ENCODE measurements at places on chromosomes 2 and 18.

- no peak for DNase-seq
Measured at GRCh38 chr2:157789933-157790511, 86.1 kb downstream of the ACVR1 start.

GRCh38 chr2:207749873-207750272, 19.8 kb downstream of the FZD5 start:
- DNase-seq, result no peak

GRCh38 chr2:102417946-102418345, 5.0 kb upstream of the IL18RAP start:
- no peak for DNase-seq

GRCh38 chr2:67833632-67834031, 229.2 kb downstream of the C1D start:
- no peak for DNase-seq

DNA sequence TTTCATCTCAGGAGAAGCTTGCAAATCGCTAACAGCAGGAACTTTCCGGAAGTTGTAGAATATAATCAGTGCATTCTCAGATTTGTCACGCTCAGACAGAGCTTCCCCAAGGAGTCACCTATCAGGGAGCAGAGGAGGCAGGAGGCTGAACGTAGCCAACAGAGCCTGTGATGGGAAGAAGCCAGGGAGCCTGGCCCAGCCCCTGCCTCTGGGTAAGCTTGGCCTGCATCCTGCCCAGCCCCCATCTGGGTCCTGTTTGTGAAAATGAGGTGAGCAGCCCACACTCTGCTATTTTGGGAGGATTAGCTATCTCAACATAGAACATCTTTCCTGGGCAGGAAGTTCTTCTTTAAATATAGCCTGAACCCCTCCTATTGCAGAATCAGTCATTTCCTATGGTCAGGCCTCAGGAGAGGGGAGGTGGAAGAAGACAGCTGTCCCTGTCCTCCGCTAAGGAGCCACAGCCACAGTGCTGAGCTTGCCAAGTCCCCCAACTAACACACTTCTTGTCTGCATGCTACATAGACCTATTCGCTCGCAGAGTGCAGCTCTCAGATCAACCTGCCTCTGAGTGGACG, 19.2 kb upstream of the PKDCC start:
- DNase-seq, result no peak

- DNase-seq, result no peak
Measured at GRCh38 chr18:1796636-1797035, 774.7 kb downstream of the METTL4 start.

DNA sequence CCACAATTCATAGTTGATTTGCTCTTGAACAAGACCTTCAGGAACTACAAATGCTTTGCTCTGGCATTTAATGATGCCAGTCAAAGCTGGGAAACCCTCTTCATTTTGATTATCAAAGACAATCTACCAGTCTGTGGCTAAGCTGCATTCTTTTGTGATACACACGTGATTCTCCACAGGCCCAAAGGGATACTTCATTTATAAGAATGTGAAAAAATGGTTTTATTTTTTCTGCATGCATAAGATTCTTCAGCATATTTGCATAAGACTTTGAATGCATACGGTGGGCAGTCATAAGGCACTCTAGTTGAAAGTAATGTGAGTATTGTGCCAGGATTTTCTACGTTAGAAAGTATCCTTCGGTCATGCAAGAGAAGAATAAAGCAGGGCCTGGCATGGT, 33.0 kb upstream of the ARL5A start:
- no peak for DNase-seq

- no peak for DNase-seq
Measured at GRCh38 chr2:181684454-181685149, 4.3 kb upstream of the NEUROD1 start.

DNA sequence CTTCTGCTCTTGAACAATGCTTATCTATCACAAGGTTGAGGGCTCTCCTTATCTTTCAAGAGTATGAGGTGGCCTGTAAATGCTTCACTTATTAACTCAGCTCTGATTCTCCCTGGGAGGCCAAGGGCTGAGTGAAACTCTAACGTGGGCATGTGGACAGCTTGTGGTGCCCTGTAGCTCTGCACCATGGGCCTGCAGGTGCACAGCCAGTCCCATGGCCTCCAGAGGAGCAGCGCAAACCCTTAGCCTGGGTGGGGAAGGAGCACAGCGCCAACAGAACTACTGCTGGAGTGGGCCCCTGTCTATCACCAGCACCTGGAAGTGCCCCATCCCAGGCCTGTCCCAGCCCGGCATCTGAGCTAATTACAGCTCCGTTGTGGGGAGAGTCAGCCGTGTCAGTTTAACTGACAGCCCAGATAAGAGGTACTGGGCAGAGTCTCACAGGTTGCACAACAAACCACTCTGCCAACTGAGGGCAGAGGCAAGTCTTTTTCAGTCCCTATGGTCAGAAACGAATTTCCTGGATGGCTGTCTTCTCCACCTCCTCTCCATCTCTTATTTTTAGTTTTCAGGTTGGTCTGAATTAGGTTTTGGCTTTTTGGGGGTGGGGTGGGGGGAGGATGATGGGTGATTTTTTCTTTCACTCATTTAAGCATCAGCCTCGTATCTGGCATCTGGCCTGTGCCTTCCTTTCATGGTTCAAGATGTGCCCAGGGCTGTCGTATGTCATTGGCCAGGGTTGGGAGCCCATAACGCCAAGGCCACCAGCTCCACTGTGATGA, 219.5 kb downstream of the BCL2 start:
- no peak for DNase-seq

DNA sequence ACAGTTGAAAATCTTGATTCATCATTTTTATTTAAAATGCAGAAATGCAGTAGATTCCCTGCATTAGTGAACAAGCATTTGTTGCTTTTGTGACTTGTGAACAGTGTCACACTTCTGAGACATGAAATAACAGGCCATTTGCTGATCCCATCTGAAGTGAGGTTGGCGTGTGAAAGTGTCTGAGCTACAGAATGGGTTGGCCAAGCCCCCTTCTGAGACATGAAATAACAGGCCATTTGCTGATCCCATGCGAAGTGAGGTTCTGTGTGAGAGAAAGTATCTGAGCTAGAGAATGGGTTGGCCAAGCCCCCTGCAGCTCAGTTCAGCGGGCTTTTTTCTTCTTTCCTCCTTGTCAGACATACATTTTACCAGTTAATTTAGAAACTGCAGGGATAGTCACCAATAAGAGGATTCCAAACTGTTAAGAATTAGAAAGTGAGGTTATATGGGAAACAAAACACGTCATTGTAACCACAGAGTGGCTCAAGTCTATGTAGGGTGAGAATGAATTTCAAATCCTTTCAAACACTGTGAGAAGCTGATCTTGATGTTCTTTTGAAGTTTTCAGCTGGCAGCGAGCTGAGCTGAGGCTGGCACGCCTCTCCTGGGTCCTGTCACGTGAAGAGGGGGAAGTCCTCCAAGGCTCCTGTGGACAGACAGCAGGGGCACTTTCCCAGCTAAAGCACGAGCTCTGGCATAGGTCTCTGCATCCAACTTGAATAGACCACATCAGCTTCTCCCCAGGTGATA, 339.2 kb upstream of the SALL3 start:
- no peak for DNase-seq

- DNase-seq, result peak; percentile 25
Measured at GRCh38 chr2:2291500-2292260, 39.4 kb downstream of the MYT1L start.

- DNase-seq, result no peak
Measured at GRCh38 chr2:29723255-29724001, 198.0 kb downstream of the ALK start.

DNA sequence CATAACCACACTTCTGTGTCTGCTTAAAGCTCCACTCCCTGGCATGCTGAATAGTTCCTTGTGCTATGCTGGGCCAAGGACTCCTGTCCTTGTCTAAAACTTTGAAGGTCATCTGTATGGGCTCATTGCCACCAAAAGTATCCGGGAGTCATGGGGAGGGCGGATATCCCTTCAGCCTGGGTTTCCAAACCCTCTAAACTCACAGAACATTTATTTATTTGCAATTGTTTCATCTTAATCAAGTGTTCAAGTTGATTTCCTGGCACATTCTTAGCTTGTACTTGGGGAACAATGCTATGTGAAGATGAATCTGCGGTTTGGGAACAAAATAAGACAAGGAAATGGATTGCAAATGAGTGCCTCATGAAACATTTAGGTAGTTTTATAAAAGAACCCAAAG, 1.8 kb downstream of the NOSTRIN start:
- DNase-seq, result no peak

DNA sequence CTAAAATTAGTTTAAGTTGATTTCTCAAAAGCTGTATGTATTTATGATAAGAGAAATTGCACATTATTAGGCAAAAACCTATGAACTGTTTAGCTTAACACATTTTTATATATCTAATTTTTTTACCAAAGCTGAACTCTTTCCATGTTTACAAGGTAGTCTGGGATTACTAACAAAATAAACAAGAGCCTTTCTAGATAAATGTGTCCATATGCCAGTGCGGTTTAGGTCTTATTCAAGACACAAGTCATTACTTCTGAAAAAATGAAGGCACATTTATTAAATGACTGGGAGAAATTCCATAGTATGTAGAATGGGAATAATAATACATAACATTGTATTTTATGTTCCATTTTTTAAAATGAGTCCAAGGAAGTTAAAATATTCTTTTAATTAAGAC, 82.0 kb downstream of the DPP4 start:
- no peak for DNase-seq

DNA sequence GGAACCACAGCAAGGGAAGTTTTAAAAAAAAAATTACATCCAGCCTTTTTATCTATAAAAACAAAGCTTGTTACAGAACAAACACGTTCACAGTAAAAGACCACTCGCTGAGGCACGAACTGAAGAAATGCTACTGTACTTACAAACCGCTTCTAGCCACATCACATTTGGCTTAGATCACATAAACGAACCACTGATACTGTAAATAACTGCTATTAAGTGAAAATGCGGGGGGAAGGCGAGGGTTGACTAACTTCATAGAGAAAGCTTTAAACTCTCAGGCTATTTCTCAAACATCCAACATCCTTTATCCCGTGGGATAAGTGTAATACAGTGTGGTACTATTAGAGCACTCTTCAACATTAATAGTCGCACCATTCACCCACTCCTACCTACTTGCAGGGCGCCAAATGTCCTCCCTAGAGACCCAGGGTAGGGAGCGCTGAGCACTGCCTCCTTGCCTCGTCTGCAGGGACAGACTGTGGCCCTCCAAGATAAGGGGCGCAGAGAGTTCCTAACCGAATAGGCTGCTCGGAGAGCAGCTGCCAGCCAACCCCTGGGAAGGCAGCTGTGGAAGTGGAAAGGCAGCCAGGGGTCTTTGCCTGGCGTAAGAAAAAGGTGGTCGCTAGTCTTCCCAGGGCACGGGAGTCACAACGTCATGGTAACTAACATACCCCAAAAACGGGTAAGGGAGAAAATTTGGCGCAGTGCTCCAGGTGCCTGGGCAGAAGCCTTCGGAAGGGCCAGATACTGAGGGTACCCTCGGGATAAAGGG, 854 bp downstream of the GPR155 start:
- peak; percentile 9 for DNase-seq

DNA sequence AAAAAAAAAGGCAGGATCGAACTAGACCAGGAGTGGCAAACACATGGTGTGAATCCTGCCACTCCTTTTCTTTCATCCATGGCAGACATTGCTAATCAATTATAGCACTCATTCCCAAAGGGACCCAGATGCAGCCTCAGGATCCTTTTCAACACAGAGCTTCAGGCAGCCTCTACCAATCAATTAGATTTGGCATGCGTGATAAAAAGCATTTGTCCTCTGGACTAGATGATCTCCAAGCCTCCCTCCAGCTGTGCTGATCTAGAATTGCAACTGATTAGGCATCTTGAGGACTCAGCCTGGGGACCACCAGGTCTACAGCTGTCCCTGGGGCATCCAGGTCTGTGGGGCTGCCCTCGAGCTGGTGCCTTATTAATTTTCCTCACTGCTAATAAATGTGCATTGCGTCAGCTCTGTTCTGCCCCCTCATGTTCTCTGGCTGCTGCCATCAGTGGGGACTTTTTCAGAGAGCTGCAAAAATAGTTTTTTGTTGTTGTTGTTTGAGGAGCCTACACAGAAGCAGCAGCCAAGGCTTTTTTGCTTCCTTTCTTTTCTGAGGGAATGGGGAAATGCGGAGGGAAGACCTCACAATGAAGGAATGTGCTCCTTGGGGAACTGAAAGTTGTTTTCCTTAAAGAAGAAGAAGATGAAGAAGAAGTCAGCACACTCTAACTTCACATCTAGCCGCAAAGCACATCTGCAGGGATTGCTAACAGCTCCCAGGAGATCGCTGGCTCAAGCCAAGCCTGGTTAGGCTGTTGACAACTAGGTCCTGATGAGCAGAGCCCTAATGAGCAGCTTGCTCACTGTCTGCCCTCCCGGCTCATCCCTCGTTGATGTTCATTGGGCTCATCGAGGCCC, 8.8 kb upstream of the ATOH8 start:
- peak; percentile 83 for DNase-seq

- DNase-seq, result peak; percentile 87
Measured at GRCh38 chr18:77165503-77166188, 33.1 kb upstream of the MBP start.

DNA sequence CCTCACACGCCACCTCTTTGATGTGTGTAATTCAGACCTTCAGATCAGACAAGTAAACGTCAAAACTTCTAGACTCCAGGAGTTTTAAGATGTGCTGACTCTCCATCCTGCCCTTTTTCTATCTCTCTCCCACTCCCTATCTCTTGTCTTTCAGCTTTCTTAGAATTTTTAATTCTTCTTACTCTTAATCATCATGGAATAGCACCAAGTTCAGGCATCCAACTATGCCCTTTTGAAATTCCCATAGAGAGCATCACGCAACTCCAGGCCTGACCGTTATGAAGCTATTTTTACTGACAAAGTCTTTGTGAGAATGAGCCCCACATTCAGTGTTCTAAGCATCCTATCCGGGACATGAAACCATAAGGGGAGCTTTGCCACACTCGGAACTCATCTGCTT, 62.6 kb downstream of the CTAGE1 start:
- DNase-seq, result no peak

DNA sequence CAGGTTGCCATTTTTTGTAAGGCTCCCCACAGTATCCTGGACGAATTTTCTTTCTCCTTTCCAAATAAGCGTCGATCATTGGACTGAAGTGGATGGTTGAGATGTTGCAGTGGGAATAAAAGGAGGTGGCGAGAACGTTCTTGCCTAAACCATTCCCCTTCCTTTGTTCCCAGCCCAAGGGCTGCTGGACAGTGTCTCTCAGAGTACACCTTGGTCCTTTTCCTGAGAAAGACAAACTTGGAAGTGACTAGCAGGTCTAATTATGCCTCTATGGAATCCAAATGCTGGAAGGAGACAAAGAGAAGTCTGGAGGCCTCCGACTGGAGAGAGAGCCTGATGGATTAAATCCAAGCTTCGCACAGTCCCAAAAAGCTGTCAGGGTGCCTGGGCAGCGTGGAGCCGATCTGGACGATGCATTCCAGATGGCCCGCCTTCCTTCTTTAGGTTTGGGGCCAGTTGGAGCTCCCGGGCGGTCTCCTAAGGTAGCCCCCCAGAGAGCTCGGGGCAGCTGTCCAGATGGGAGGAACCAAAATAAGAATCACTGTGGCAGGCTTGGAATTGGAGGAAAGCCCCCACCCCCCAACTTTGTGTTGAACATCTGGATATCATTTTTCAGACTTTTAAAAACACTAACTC, 186.8 kb downstream of the TMEM247 start:
- peak; percentile 41 for DNase-seq

- no peak for DNase-seq
Measured at GRCh38 chr2:127504552-127505430, 21.5 kb downstream of the IWS1 start.

- no peak for DNase-seq
Measured at GRCh38 chr2:157508676-157509075, 64.8 kb upstream of the CYTIP start.

- DNase-seq, result no peak
Measured at GRCh38 chr2:178108176-178108575, 4.1 kb upstream of the RBM45 start.

- DNase-seq, result no peak
Measured at GRCh38 chr18:21901423-21901945, 160.9 kb downstream of the MIB1 start.

GRCh38 chr18:36658611-36659010, 170.2 kb downstream of the TPGS2 start:
- DNase-seq, result no peak

Measured in AG08395 (cell line).